ENCODE measurements at places on chromosomes 2 and 18.

DNA sequence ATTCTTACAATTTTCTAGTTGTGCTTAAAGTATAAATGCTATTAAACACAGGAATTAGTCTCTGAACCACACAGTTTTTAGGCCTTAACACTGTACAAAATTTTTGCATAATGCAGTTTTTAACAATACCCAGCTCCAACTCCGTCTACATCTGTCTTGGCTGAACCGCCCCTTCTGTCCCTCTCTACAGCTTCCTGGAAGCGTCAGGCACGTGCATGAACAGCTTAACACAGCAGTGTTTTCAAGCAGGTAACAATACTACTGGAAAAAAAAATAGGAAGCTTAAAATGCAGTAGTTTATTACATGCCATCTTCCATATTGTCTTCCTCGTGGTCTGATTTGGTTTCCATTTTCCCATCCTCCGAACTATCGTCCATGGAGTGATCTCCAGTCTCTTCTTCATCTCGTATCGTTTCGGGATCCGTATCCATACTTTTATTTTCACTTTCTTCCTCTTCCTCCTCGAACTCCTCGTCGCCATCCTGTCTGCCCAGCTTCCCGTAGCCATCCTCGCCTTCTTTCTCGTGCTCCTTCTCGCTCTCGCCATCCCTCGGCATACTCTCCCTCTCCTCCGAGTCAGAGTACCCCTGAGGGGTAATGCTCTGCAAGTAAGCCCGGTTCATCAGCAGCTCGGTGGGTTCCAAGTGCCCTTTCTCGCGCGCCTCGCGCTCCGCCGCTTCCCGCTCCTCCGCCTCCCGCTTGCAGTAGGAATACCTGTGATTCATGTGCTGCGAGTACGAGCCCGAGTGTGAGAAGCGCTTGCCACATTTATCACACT lies 130.6 kb downstream of the ZEB2 start:
- no peak for DNase-seq

DNA sequence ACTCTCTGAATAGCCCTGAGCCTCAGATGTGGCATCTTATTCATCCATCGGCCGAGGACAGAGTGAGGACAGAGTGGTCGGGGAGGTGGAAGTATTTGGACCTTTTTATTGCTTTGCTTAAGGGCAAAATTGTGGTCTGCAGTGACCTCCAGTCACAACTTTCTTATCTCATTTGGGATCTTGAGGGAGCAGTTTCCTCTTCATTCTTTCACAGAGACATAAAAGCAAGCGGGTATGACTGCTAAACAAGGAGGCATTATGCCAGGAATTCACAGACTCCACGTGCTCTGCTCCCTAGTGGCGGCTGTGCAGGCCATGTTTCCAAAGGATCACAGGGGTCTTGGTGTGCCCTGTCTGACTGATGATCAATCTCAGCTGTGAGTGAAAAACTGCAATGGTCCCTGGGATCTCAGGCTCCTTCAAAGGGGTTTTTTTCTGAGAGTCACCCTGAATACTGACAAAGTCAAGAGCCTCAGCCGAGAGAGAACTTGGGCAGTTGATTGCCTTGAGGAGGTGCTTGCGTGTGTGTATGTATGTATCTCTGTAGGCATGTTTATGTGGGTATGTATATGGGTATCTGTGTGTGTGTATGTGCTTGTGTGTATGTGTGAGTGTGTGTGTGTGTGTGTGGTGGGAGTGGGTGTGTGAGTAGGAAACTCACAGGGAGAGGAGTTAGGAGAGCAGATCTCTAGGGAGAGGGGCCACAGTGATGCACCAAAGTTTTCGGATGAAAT lies 47.7 kb downstream of the RAPGEF4 start:
- DNase-seq, result no peak

GRCh38 chr2:131646669-131647297 lies 119.1 kb downstream of the CCDC74A start:
- DNase-seq, result no peak

GRCh38 chr2:28445448-28446258 lies 50.2 kb upstream of the PLB1 start:
- no peak for DNase-seq

DNA sequence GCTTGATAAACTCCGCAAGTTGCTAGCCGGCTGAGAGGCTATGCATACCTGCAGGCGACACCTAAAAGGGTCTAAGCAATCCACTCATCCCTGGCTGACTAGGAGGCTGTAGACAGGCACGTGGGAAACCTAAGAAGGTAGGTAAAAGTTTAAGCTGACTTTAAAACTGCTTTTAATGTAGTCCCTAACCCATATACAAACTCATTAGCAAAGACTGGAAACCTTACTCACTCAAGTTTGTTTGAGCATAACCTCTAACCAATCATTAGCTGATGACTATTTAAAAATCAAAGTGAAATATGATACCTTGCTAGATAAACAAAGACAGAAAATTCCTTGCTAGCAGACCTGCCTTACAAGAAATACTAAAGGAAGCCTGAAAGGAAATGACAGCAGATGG lies 106.4 kb downstream of the EXOC6B start:
- DNase-seq, result no peak

DNA sequence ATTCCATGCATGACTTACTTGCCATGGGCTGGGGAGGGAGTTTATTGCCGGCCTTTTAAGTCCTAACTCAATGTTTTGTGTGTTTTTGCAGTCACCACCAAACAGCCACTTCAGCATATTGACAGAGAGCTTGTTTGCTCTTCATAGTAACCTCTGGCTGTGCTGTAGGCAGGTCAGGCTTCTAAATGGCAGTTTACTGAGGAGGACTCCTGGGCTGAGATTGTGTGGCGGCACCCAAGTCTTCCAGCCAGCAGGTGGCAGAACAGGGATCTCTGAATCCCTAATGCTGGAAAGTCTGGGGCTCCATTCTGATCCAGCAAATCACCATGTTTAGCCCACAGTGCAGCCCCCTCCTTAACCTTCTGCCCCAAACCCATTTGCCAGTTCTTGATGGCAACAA lies 121.2 kb downstream of the CAPN13 start:
- no peak for DNase-seq

- no peak for DNase-seq
Measured at GRCh38 chr2:137706786-137707613, 257.3 kb upstream of the HNMT start.

DNA sequence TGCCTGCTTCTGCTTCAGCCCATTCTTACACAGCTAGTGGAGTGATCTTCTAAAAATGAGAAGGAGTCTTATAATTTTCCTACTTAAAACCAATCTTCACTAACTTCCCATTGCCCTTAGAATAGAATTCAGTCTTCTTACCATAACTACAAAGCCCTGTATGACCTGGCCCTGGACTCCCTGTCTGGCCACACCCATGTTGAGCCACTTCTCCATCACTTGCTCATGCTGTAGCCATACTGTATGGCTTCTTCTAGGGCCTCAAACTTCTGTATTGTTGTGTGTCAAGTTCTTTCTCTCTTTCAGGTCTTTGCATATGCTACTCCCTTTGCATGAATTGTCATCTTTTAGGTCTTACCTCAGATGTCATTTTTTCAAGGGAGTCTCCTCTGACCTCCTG lies 11.2 kb downstream of the DGUOK start:
- DNase-seq, result no peak

- no peak for DNase-seq
Measured at GRCh38 chr18:47898696-47899095, 31.8 kb downstream of the SMAD2 start.

GRCh38 chr2:192729369-192729768 lies 534.6 kb upstream of the TMEFF2 start:
- DNase-seq, result no peak

- no peak for DNase-seq
Measured at GRCh38 chr2:217062768-217063167, 202.9 kb upstream of the TNP1 start.

DNA sequence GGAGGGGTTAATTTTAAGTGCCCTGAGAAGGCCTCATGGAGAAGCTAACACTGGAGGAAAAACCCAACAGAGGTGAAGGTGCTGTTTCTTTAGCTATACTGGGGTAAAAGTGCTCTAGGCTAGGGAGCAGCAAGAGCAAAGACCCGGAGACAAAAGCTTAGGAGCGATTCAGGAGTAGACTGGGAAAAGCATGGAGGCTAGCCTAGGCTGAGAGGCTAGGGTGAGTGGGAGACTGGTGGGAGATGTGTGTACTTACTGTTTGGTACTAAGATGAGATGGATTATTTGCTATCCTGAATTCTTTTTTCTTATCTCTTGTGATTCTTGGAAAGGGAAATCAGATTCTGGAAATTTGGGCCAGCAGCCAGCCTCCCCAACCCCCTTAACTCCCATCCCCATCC lies 2.0 kb downstream of the GIGYF2 start:
- DNase-seq, result no peak

DNA sequence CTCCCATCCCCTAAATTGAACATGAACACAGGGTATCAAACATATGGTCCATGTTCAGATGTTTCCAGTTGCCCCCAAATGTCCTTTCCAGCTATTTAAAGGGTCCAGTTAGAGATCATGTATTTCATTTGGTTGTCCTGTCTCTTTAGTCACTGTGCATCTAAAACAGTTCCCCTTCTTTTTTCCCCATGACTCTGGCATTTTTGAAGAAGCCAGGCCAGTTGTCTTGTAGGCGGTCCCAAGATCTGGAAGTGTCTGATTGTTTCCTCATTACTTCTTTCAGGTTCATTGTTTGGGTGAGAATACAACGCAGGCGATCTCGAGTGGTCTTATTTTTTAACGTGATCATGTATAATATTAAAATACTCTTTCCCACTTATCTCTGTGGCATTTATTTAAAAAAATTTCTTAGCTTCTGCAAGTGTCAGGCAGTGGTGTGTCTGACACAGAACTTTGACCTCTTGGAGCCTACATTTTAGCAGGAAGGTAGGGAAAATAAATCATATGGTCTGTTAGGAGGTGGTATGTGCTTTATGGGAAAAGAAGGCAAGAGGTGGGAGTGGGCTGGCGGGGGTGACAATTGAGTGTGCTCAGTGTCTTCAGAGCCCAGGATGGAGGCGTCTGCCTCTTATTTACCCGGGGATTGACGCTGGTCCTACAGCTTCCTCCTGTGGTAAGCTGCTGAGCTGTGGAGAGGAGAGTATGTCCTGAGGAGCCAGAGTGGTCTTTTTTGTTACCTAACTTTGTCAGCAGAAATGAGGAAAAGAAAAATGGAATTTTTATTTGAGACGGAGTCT lies 8.1 kb downstream of the RAB31 start:
- no peak for DNase-seq

DNA sequence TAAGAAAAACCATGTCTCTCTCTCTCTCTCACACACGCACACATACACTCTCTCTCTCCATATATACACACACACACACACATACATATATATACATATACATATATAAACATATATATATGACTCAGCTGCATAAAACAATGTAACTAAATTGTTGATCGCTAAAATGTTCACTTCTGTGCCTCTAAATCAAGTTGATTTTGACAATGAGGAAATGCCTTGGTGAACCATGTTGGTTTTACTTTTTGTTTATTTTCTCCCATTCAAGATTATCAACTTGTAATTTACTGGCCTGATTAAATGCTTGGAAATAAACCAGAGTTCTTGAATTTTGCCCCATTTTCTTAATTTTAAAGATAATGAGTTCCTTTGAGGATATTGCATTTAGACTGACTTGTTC lies 500.4 kb downstream of the PARD3B start:
- no peak for DNase-seq

DNA sequence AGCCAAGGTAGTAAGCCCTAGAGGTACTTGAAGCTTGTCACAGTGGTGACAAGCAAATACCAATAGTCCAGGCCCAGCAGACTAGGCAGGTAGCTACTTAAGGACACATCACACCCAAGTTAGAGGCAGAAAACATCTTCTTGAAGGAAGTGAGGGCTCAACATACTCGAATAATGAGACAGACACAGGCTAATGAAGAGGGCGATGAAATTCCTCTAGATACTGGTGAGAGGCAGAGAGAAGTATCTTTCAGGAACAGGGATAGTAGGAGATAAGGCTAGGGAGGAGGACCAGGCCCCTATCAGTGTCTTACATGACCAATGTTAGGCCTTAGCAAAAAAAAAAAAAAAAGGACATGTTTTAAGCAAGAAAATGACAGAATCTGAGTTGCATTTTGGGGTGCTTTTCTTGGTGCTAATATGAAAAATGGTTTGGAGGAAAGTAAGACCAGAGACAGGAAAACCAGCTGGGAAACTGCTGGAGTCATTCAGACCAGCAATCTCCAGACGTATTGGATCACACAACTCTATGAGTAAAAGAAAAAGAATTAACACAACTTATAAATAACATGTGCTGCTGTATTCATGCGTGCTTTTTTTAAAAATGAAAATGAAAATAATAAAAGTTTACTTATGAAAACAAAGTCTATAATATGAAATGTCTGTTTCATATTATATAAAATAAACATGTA lies 37.7 kb downstream of the COBLL1 start:
- no peak for DNase-seq

DNA sequence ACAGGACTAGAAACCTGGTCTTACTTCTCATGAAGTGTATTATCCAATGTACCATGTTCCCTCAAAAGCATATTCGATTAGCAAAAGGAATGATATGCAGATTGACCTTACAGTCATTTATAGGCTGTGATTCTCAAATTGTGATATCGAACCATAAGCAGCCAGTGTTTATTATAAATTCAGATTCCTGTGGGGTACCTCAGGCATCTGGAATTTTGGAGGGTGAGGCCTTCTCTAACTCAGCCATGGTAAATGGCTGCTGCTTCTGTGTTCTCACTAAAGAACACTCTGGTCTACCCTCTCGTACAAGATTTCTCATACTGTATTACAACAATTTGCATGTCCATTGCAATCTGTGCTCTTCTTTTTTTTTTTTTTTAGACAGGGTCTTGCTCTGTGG lies 84.5 kb downstream of the PRPF40A start:
- no peak for DNase-seq

DNA sequence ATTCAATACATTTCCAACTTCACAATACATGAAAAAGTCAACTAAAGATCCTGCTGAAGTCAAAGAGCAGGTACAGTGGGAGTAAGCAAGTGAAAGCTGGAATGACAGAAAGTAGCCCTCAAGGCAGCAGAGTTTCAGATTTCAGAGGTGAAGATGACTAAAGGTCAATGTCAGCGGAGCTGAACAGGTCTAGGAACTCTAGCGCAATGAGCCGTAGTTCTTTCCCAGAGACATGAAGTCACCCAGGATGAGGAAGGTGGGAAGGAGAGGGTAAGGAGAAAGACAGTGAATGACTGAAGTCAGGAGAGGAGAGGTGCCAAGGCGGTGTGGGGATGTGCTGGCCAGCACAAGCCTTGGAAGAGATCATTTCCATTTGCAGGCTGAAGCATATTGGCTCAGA lies 28.1 kb downstream of the PTPN2 start:
- no peak for DNase-seq

DNA sequence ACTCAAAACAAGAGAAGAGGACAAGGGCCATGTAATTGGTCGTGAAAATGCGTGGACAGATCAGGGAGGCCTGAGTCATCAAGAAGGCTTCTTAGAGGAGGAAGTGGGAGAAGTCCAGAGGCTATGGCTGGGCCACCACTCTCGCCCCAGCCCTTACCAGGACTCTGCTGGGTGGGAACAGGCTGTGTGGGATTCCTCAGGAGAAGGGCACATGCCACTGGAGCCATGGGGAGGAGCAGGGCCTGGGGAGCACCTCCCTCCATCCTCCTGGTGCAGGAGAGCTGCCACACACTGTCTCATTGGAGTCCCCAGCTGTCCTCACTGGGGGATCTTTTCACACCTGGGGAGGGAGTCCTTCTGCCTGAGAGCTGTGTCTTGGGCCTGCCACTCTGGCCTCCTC lies 9.4 kb upstream of the RALB start:
- no peak for DNase-seq
